CD4-positive, alpha-beta T cell treated with Interleukin-12 subunit alpha and Interleukin-12 subunit beta, for 1 hour (primary cell): ENCODE measurements at places on chromosomes 3 and 15.

DNA sequence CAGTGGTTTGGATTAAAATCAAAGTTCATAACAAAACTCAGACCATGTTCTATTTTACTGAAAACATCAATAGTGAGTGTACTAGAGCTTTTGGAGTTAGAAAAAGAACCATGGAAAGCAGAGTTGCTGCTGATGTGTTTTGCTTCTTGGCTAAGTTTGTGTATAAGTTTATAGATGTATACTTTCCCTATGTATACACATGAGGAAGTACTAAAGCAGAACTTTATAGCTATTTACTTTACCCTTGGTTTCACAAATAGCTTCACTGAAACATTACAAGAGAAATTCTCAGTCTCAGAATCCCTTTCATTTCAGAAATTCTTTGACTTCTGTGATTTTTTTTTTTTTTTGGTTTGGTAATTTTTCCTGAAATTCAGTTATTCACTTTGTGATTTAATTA is 229.0 kb downstream of the PTPRG start:
- no peak for DNase-seq

DNA sequence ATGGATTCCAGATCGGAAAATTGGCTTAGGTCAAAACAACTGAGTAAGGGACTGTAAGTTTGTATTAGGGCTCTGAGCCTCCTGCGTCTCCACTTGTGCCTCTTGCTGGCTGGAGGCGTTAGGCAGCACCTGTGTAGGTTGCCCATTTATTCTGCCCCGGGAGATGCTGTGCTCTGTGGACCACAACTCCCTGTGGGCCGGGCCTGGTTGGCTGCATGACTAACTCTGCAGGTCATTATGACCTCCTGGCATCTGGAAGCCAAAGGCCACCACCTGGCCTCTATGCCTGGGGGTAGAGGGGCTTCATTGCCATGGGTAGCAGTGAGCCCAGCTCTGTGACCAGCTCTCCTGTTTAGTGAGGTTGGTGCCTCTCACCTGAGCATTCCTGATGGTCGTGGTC is 36.0 kb upstream of the BDH1 start:
- no peak for DNase-seq

DNA sequence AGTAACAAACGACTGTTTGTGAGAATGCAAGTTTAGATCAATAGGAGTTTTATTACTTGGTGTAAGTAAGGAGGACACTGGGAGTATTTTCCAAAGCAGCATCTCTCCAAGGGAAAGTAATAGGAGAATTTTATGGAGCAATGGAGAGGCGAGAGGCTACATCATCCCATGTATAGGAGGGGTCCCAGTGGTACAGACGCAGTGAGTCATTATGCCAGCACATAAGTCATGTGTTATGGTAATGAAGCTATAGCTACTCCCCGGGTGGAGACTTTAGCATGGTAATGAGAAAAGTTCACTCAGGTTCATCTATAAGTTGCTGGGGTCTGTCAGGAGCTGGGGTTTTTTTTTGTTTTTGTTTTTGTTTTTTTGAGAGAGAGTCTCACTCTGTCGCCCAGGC is 29.5 kb upstream of the ZNF445 start:
- DNase-seq, result no peak

DNA sequence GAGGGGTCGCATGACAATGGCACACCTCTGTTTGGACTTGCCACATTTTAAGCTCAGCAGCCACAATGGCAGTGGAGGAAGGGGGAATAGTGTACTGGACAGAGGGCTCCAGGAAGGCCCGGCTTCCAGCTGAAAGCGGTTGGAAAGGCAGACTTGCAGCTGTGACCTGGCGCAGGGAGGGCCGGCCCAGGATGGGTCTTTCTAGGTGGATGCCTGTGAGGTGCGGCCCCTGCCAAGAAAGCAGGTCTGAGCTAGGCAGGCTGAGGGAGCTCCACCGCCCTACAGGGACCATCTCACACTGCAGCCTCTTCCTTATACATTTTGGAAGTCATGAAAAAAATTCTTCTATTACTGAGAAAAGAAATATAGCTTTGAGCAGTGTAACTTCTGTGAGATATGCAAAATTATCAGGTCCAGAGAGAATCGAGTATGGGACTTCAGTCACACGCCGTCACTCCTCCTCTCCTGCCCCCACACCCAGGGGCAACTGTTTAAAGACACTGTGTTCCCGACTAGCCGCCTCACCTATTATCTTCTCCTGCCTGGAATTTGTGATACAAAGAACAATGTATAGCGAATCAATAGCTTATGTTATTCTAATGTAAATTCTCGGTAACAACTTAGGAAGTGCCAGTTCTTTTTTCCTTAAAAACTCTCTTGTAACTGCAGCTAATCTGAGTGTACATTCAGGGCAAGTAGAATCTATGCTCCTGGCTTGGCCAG is 331.0 kb downstream of the OCA2 start:
- DNase-seq, result no peak

GRCh38 chr15:96054621-96055020 is 275.9 kb upstream of the NR2F2 start:
- DNase-seq, result no peak

DNA sequence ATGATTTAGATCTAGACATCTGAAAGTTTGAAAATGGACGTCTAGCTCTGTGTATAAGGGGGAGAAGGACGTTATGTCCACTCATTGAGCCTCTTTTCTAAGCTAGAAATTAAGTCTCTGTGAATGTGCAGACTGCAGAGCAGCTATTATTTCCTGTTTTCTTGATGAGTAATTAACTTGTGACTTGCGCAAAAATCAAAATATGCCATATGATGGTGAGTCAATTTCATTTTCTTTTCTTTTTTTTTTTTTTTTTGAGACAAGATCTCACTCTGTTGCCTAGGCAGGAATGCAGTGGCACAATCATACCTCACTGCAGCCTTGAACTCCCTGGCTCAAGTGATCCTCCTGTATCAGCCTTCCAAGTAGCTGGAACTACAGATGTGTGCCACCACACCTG is 14.1 kb downstream of the LACTB start:
- no peak for DNase-seq

DNA sequence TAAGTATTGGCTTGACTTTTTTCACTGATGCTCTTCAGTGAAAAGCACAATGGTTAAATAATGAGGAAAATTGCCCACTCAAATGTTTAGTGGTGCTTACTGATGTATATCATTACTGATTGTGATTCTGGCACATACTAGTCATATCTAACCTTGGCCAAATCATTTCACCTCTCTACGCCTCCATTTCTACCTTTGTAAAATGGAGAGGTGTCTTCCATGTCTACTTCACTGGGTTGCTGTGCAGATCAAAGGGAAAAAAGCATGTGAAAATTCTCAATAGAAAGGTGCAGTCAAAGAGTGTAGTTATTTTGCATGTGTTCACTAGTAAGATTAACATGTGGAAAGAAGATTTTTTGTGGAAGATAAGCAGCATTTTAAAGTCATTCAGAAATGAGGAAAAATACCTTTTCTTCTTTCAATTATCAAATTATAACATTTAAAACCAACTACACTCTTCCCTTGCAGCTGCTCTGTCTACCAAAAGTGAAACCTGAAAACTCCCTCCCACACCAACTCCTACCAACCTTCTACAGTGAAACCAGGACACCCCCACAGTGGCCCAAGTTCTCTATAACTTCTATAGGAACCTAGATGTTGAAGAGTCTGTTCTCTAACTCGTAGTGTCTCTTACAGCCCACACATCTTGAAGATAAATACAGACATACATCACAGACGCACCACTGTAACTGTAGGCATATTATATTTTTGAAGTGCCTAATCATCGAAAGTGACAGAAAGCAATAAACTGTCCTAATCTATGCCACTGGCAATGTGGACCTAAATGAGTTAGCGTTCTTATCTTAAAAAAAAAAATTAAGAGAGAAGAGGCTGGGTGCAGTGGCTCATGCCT is 1.4 kb downstream of the CD200R1 start:
- peak; percentile 54 for DNase-seq

- no peak for DNase-seq
Observed at GRCh38 chr3:147421184-147421912, 12.2 kb downstream of the ZIC1 start.

DNA sequence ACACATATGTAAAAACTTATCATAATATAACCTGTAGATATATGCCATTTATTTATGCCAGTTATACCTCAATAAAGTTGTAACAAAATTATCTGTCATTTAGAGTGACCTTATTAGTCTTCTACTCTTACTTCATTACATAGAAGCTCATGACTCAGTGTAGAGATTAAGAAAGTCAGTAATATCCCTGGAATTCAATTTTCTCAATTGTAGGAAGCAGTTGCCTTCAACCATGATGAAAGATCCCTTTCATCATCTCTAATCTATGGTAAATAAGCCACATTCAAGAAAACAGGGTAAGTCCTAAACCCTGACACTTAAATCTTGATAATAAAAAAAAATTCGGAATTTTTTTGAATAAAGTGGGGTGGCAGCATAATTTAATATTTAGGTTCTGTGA is 216.5 kb upstream of the PEX5L start:
- DNase-seq, result no peak

GRCh38 chr15:58240191-58240932 is 102.2 kb downstream of the AQP9 start:
- no peak for DNase-seq

GRCh38 chr3:149188494-149188893 is 33.1 kb downstream of the CP start:
- no peak for DNase-seq

- peak; percentile 80 for DNase-seq
Observed at GRCh38 chr3:32502118-32502945, at the start of gene CMTM6. CMTM6 (minus strand) TSS chr3:32502852; CDS start chr3:32502745, 107 bp downstream.

- no peak for DNase-seq
Observed at GRCh38 chr15:98805434-98806274, 157.3 kb downstream of the IGF1R start.

GRCh38 chr3:89372456-89372855 is 265.0 kb downstream of the EPHA3 start:
- no peak for DNase-seq

- DNase-seq, result no peak
Observed at GRCh38 chr3:480070-480469, 283.5 kb downstream of the CHL1 start.
